ENCODE measurements at places on chromosomes 3 and 15.

GRCh38 chr3:153669527-153669926 lies 451.7 kb upstream of the ARHGEF26 start:
- DNase-seq: no peak

- DNase-seq: no peak
Measured at GRCh38 chr3:102415553-102415952, 19.3 kb upstream of the ZPLD1 start.

- DNase-seq: no peak
Measured at GRCh38 chr3:69691860-69692259, 47.4 kb upstream of the MITF start.

DNA sequence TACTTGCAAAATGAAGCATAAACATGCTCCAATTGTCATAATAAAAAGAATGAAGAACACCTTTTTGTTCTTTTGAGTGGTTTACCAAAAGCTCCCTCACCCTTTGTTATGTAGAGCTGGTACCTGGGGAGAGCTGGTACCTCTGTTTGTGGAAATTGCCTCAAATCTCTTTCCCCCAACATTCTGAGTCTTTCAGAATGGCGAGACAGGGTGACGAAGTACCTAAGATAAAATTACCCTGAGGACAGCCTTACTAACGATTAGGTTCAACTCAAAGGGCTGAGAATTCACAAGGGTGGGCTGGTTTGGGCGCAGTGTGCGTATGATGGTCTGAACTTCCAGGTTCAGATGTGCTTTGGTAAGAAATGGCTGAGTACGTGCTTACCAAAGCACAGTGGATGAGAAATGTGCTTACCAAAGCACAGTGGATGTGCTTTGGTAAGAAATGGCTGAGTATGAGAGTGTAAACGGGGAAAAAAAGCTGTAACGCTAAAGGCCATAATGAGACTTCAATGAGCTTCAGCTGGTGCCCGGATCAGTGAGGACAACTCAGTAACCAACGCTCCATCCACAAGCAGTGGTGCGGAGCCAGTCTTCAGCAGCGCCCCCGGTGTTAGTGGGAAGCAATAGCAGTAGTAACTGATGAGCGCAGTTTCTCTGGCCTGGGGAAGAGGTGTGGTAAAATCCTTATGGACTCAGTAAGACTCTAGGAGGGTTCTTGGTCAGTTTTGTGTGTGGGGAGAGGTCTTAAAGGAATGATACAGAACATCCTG lies 72.3 kb upstream of the LRIG1 start:
- DNase-seq: no peak

- DNase-seq: no peak
Measured at GRCh38 chr3:20074226-20075063, 34.2 kb downstream of the KAT2B start.

- DNase-seq: no peak
Measured at GRCh38 chr3:177461765-177462164, 264.5 kb upstream of the TBL1XR1 start.

GRCh38 chr3:123285066-123285465 lies 83.3 kb downstream of the SEC22A start:
- no peak for DNase-seq

DNA sequence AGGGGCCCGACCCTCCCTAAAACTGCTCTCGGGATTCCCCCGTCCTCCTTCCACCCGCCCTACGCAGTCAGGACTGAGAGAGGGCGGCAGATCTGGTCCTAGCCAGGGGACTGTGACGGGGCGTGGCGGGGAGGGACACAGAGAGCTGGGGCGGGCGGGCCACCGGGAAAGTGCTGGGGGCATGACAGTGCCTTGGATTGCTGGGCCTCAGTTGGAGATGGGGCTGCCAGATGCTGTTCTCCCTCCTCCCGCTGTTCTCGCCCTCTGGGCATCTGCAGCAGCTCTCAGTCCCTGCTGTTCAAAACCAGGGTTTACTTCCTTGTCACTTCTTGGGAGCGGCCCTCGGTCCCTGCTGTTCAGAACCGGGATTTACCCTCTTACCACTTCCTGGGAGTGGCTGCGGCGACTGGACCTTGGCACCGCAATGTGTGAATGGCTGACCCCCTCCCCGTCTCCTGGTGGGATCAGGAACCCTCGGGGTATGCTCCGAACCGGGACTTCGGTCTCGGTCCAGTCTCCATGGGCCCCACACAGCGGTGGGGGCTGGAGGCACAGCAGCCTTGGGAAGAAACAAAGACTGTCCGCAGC lies 1.8 kb upstream of the RPP25 start:
- no peak for DNase-seq

- no peak for DNase-seq
Measured at GRCh38 chr3:194474675-194475074, 12.1 kb downstream of the ATP13A3 start.

GRCh38 chr3:61634678-61635077 lies 73.3 kb downstream of the PTPRG start:
- no peak for DNase-seq

DNA sequence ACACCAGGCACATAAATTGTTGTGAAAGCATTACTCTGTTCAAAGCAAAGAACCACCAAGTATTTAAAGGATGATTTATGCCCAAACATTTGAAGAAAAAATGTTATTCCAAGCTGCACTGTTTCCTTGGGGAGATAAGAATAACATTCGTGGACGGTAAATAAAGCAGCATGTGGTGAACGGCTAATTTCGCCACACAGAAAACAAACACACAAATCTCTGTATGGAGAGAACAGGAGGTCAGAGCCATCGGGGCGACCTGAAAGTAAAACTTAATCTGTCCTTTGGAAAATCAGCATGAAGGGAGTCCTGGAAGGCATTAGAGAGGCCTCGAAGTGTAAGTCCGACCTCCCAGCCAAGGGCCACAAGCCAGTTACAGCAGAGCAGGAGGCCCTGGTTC lies 27.1 kb upstream of the GABRG3 start:
- DNase-seq: no peak

GRCh38 chr15:52441841-52442240 lies 86.8 kb downstream of the MYO5A start:
- DNase-seq: no peak

DNA sequence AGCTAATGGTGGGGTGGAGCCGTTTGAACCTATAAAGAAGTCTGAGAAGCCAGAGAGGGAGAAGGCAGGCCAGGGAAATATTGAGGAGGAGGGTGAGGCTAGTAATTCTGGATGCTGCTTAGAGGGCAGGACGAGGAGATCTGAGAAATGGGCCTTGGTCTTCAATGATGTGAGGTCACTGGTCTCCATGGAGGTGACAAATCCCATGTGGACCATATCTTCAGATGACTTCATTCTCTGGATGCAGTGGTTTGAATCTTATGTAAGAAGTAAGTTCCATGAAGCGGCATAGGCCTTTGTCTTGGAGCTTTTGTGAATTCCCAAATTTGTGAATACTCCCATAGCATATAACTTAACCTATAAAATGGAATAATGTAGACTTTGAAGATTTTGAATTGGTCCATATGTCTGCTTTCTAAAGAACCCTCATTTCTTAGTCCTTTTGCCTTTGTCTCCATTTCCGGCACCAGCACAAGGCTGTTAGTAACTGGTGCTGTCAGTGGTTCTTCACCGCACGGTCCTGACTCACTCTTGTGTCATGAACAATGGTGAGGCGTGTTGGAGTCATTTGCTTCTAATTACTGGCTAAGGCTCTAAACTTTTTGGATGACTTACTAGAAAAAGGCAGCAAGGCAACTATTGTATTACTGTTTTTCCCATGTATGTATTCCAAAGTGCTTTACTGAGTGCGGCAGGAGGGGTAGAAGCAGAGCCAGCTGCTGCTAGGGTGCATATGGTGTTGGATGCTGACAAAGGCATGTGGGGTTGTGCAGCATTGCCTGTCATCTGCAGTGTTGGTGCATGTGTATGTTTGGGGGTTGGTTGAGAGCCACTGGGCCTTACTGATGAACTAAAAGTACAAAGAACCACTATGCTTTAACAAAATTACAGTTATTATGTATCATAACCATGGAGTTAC lies 279.3 kb upstream of the C2CD4B start:
- DNase-seq: no peak

GRCh38 chr3:61562042-61562720 lies 810 bp downstream of the PTPRG start:
- no peak for DNase-seq

GRCh38 chr15:68830141-68830785 lies 9.6 kb upstream of the ANP32A start:
- DNase-seq: no peak

DNA sequence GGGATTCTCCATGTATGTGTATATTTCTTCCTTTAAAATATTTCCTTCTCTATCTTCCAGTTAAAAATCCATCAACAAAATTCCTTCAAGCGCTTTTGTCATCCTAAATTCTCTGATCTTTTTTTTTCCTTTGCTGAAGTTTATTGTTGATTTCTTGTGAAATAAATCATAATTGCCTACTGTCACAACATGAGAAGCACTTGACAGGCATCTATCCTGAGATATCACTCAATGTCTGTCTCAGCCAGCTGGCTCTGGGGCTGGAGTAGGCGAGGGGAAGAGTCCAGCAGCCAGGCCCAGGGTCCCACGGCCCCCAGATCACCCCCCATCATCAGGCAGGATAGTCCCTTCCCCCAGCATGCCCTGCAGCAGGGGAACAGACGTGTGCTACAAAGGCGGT lies 109.0 kb upstream of the TLE3 start:
- DNase-seq: no peak

- no peak for DNase-seq
Measured at GRCh38 chr3:58553003-58553402, 16.0 kb upstream of the ACOX2 start.

DNA sequence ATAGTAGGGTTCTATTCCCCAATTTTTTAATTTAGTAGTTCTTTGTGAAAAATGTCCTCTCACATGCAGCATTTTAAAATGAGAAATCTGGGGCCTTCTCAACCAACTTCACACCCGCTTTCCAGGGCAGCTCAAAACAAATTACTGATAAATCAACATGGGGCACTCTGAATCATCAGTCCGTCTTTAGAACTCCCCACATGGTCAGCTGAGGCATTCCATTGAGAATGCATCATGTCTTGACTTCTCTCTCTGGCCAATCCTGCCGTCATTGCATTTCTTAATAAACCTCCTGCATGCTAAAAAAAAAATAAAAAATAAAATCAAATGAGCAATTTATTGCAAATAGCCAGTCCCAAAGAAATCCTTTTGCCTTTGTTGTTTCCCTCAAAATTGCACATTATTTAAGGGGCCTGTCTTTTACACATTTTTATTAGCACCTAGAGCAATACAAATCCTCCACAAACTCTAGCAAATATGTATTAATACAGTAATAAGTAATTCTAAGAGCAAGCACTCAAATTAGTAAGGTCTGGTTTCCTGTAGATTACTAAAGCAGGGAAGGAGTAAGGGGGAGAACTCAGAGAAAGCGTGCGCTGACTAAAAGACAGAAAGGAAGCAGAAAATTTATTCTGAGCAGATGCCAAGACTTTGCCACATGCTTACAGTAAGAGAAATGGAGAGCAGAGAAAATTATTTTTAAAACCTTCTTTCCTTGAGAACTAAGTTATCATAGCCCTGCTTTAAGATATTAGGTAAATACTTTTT lies 175.7 kb downstream of the TNIK start:
- no peak for DNase-seq

DNA sequence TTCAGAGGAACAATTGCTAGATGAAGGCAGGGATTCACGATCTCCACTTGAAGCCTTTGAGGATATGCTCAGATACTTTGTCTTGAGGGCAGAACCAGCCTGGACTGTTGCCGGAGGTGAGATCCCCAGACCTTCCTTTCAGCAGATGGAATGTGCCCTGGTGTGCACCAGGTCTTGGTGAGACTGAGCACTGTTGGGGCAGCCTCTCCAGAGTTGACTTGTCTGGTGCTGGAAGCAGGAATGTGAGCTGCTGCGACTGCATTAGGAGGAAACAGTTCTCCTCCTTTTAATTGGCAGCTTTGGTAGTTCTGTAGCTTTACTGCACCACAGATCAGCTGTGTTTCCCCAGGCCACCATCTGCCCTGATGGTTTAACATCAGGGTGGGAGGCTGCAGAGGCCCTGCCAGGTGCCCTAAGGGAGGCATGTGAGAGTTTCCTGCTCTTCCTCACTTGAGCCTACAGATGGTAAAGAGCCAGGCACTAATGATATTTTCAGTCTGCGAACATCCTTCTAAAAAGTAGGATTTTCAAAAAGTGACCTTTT lies 58.5 kb downstream of the CTDSPL start:
- no peak for DNase-seq

- DNase-seq: no peak
Measured at GRCh38 chr3:160199108-160199507, 26.1 kb upstream of the C3orf80 start.

DNA sequence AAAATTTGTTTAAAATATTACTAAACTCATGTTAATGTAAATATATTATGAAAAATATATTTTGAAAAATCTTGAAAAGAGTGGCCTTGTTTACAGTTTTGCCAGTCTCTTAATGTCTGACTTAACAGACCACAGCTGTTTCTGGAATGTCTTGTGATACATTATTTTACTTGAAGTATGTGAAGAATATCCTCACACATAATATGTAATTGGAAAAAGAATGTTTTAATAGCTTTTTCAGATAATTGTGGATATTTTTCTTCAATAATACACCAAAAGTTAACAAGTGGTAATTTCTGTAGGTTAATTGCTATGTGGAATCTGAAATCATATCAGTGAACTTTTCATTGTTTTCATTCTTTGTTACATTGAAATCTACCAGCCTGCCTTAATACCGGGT lies 101.3 kb downstream of the UBE2E2 start:
- no peak for DNase-seq

DNA sequence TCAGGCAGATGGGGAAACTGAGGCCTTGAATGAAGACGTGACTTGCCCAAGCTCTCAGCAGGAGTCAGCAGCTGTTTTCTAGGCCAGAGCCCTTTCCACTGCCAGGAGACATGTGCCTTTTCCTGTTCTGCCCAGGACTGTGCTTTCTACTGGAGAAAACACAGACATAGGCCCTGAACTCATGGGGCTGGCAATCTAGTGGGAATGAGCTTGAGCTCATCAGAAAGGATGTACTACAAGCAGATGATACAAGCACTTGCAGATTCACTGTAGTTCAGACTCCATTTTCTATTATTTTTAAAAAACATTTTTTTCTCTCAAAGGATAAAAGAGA lies 14.4 kb downstream of the MASP1 start:
- no peak for DNase-seq

DNA sequence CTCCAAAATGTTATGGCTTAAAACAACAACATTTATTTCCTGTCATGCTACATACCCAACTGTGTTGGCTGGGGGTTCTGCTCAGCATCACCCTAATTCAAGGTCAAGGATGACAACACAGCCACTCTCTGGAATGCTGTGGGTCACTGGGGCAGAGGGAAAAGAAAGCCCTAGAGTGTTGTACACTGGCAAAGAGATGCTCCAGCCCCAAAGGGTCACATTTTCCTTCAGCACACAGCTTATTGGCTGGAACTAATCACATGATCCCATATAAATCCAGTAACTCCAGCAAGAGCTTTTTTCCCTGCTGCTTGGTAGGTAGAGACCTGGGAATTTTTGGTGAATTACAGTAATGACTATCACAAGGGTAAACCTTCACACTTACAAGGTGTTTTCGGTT lies 1041.4 kb downstream of the NTRK3 start:
- no peak for DNase-seq

GRCh38 chr3:36201546-36201945 lies 178.8 kb upstream of the STAC start:
- DNase-seq: no peak

- DNase-seq: no peak
Measured at GRCh38 chr3:186035277-186035676, 73.6 kb downstream of the ETV5 start.

- no peak for DNase-seq
Measured at GRCh38 chr3:153599685-153600084, 437.7 kb downstream of the RAP2B start.

All from stimulated activated CD8-positive, alpha-beta memory T cell treated with anti-CD3 and anti-CD28 coated beads, Interleukin-7, amount 100 ng/mL, for 1 hour (primary cell).